NCI-H82 (cell line): ENCODE measurements at places on chromosomes 7 and 10.
A peak's percentile ranks its signal among the peaks of the same experiment; 100 is the strongest.

DNA sequence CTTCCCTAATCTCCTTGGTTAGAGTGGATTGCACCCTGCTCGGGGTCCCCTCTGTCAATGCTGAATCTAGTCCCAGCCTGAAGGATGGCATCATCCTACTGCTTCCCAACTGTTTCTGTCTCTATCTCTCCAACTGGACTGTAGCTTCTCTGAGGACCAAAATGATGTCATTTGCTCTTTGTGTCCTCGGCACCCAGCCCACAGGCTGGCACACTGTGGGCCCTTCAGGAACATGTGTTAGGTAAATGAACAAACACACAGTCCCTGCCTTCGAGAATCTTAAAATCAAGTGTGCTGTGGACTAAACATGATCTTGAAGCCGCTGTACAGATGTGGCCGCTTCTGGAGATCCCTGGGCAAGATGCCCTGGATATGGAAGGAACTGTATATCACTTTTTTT, 5.0 kb upstream of the CDH23 start:
- no peak for DNase-seq

DNA sequence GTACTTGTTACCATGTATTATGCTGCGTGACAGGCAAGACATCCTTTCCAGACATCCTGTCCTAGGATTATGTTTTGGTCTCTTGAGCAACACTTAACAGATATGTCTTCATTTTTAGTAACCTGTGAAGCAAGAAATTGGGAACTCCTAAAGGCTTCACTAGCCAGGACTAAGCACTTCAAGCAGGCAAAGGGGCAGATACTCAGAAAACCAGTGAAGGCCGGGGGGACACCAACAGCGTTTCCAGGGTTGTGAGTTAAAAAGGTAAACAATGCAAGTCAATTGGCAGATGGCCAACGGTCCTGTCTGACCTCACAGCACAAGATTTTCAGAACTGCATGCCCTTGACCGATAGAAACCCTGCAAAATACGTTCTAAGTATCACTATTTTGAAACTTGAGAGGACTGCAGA, 77.6 kb upstream of the SFMBT2 start:
- DNase-seq = peak; percentile 46

GRCh38 chr10:11846542-11846941, 23.4 kb downstream of the PROSER2 start:
- DNase-seq = no peak

DNA sequence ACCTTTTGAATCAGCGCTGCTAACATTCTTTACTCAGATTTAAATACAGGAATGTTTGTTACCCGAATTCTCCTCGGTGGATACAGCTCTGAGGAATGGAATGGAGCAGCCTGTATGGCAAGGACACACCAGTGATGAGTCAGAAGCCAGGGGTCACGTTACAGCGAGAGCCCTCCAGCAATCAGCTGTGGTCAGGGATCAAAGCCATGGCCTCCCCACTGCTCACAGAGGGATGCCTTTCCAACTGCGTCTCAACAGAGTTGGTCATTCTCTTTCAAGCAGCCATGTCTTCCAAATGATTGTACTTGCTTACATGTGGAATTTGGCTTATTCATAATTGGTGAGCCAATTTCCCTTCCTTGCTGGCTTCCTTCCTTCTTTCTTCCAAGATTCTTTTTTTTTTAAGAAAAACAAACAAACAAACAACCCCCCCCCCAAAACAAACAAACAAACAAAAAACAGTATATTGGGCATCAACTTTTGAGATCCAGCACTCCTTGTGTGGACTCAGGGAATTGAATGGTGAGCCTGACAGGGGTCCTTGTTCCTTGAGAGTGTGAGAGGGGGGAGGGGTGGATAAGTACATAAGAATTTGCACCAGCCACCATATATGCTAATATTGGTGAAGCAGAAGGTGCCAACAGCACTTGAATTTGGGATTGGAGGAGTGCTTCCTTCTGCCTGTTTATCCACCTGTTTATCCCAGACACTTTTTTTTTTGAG, 100.2 kb downstream of the ATXN7L1 start:
- peak; percentile 20 for DNase-seq

DNA sequence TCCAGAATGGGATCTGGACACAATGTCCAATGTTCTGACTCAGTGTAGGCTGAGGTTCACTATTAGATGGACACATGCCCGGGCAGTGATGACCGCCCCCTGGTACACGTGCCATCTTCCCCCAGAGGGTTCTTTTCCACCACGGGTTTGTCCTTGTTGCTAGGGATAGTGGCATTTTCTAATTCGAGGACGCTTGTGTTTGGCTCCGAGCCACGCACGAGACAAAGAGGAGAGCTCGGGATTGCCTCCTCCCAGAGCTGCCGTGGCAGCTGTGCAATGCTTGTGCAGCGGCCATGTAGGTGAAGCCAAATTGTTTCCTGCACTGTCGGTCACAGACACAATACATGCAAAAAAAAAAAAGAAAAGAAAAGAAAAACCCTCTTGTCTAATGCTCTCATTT, 207.5 kb downstream of the PAXIP1 start:
- no peak for DNase-seq

- DNase-seq = peak; percentile 14
Measured at GRCh38 chr10:75407713-75408508, 6.3 kb upstream of the ZNF503 start.

GRCh38 chr10:77463967-77464745, 173.5 kb downstream of the KCNMA1 start:
- no peak for DNase-seq

DNA sequence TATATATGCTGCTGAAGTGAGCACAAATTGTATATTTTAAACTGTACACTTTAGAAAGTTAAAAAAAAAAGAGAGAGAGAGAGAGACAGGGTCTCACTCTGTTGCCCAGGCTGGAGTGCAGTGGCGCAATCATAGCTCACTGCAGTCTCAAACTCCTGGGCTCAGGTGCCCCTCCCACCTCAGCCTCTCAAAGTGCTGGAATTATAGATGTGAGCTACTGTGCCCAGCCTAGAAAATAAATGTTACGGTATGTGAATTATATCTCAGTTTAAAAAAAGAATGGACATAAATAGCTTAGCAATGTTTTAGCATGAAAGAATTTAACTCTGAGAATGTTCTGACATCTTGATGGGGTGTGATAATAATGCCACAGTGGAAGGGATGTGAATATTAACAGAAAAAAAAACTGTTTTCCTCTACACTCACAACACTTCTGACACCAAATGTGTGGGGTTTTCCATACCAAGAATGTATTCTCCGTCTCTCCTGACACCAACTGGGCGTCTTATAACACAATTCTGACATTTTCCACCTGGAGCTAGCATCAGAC, 162.1 kb downstream of the PLCE1 start:
- no peak for DNase-seq

GRCh38 chr7:79377097-79377496, 76.4 kb downstream of the MAGI2 start:
- DNase-seq = no peak

DNA sequence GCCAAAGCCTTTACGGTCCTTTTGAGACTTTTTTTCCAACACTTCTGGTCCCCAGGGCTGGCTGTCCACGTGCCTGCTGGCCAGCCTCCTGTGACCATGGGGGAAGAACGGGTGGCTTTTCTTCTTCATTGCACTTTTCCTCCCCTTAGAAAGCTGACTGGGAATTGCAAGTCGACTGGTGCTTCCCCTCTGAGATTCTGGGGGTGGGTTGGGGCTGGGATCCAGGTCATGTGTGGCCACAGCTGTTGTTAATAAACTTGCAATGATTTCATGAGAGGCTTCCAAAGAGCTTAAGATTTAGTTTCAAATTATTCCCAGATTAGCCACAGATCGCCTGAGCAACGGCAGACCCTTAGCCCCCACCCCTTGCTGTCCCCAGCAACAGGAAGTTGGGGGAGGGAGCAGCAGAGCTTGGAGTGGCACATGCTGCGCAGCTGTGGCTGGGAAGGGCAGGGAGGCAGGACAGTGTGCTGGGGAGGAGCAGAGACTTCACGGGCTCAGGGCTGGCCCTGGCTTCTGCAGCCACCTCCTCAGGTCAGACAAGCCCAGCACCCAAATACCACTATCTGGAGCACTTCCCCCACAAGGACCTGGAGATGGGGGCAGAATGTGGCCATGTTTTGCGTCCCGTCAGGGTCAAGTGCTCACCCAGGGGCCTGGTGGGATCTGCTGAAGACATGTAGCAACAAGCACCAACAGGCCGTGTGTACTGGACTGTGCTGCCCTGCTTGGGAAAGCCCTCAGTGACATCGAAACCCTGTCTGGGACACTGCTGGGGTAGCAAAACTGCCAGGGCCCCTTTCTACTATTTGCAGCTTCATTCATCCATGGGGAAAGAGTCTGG, 147.1 kb downstream of the RNF216 start:
- peak; percentile 99 for DNase-seq

GRCh38 chr10:24848195-24848594, 104.2 kb downstream of the PRTFDC1 start:
- DNase-seq = no peak

GRCh38 chr7:75878769-75879611, at the start of gene RHBDD2:
Gene RHBDD2 (plus strand): TSS chr7:75879034. CDS start chr7:75879083, 49 bp downstream.
- peak; percentile 96 for DNase-seq

DNA sequence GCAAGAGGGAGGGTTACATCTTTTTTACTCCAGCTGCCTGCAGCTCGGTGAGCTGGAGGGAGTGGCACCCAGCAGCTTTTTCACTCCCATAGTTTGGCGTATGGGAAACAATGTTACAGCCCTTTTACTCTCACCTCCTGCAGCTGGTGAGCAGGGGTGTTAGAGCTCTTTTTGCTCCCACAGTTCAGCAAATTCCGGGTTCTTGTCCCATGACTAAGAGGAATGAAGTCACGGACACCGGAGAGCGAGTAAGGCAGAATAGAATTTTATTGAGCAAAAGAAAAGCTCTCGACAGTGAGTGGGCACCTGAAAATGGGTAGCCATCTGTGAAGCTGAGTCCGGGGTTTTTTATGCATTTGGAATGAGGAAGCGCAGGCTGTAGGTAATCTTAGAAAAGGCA, 446.6 kb downstream of the GFRA1 start:
- DNase-seq = no peak

DNA sequence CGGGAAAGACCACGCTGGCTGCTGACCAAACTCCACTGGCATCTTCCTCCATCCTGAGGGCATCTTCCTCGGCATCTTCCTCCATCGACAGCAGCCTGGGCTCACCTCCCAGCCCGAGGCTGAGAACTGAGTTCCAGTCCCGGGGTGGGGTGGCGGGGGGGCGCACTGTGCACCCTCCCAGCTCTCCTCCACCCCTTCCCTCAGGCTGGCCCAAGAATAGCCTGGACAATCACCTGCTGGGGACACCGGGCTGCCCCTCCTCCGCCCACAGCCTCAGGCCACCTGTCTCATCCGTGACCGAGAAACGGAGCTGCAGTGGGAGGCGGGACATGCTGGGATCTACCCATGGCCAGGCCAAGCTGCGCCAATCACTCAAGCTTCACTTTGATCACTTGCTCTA, 37.2 kb downstream of the DIP2C start:
- no peak for DNase-seq

DNA sequence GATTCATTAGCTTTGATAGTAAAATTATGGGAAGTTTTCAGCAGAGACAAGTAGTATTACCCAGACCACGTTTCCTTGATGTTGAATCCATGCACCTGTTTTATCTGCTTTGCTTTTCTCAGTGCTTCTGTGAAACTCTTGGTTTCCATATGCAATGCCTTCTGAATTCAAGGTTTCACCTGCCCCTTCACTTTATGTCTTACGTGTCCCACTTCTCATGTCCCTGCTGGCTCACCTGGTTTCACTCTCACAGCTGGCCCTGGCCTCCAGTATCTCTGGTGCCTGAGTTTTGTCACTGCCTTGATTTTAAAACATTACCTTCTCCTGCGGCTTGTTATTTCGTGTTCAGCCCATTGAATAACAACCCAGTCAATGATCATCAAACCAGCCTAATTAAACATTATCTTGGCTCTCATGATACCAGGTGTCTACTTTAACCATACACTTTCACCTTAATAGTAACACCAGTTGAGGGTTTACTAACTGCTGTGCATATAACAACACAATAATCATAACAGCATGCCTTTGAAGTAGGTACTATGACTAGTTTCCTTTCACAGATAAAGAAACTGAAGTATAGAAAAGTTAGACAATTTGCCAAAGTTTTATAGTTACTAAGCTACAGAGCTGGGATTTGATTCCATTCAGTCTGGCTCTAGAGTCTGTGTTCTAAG, 175.7 kb upstream of the PCLO start:
- no peak for DNase-seq

GRCh38 chr7:139823959-139824521, 5.0 kb upstream of the TBXAS1 start:
- DNase-seq = no peak

- no peak for DNase-seq
Measured at GRCh38 chr10:98617906-98618520, 171.3 kb upstream of the HPS1 start.

GRCh38 chr10:79390551-79391229, 43.4 kb downstream of the PPIF start:
- no peak for DNase-seq

- no peak for DNase-seq
Measured at GRCh38 chr7:909358-910329, 33.3 kb downstream of the GET4 start.

DNA sequence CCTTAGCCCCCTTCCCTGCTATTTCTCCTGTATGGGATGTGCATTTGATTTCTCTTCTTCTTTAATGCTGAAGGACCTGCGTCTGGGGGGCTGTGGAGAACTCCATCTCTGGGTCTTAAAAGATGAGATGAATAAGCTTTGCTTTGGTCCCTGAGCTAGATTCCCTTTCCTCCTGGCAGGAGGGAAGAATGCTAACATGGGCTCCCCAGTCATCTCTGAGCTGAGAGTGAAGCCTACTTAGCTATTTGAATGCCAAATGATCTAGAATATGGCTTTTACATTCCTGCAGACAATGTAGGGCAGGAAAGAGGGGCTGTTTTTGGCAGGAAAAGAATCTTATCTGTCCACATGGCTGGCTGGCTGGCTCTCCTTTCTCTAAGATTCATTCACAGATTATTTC, 62.6 kb upstream of the EFCAB10 start:
- DNase-seq = peak; percentile 29

- no peak for DNase-seq
Measured at GRCh38 chr10:12602521-12602920, 253.2 kb downstream of the CAMK1D start.

DNA sequence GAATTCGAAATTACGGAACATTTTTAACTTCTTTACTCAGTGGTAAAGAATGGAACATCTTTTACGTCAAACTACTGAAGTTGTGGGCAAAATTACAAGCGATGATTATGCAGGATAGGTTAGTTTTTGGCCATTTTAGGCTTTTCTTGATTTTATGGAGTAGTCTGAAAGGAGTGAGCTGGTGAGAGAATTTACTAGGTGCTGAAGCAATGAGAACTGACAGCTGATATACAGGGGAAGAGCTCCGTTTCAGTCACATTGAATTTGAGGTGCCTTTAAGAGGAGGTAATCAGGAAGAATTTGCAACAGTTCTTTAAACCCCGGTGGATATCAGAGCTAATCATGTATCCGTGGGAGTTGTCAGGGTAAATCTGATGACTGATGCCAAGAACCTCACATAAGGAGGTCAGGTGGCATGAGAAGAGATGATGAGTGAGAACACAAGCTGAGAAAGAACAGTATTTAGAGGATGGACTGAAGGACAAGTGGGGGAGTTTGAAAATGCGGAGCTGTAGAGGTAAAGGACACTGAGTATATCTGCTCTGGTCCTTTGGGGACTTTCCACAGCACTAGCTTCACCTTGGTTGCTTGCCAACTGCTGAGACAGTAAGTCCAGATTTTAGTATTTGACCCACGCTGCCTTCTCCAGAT, 104.3 kb downstream of the AHR start:
- DNase-seq = no peak
